ENCODE measurements at places on chromosomes 1 and 21.

GRCh38 chr1:203051841-203052324 is 25.6 kb downstream of the PPFIA4 start:
- no peak for DNase-seq

- DNase-seq = no peak
These were observed 3.7 kb upstream of the FOXO6 start for GRCh38 chr1:41357451-41358101.

DNA sequence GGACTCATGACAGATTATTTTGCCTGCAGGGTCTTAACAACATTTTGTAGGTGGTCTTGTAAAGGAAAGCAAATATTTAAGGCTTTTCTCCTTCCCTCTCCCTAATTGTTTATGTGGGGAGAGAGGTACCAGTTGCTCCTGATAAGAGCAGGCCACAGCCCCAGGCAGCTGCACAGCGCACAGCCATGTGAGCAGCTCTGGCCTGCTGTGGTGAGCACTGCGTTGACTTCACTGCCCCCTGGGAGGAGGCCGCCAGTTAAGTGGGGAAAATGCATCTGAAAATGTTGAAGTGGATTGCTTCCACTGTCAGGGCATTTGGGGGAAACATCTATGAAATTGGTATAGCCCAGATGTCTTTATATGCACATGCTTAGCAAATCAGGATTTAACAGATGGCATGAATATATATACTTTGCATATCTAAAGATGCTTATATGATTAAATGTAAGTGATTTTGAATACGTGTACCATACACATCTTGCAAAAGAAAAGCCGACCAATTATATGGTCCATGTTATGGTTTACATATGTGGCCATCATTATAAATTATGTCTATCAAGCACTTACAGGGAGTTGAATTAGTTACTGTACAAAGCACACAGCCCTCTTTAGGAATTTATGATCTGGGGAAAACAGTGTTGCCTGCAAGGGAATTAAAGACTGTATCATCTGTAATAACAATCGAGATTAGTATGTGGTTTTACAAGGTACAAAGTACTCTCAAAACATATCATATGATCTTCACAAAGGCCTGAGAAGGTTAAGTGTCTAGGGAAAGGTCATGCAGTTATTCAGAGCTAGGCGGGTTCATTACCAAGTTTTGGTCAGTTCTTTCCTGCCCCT is 132.1 kb downstream of the RHOU start:
- no peak for DNase-seq

- DNase-seq = peak; percentile 54
These were observed 95.9 kb downstream of the RASAL2 start for GRCh38 chr1:178189814-178190213.

- DNase-seq = no peak
These were observed 626 bp downstream of the CXADR start for GRCh38 chr21:17513214-17514123.

DNA sequence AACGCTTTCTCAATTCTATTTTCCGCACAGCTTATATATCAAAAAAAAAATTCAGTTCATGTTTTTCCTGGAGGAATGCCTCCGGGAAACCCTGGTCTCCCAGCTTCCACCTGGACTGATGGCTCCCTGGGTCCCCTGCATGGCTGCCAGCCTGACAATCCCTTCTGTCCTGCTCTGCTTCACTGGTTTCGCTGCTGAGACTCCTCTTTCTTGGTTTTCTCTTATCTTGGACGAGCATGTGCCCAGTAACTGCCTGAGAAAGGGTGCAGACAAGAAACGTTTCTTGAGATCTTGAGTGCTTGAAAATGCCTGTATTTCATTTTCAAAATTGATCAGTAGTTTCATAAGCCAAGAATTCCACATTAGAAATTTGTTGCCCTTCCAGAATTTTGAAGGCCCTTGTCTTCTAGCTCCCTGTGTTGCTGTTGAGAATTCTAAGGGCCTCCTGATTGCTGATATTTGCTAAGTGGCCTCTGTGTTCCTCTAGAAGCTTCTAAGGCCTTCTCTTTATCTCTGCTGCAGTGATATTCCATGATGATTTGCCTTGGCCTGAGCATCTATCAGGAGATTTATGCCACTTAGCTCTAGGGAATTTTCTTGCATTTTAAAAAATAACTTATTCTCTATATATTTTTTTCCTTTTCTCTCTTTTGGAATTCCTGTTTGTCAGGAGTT is 44.7 kb downstream of the ETS2 start:
- DNase-seq = no peak

DNA sequence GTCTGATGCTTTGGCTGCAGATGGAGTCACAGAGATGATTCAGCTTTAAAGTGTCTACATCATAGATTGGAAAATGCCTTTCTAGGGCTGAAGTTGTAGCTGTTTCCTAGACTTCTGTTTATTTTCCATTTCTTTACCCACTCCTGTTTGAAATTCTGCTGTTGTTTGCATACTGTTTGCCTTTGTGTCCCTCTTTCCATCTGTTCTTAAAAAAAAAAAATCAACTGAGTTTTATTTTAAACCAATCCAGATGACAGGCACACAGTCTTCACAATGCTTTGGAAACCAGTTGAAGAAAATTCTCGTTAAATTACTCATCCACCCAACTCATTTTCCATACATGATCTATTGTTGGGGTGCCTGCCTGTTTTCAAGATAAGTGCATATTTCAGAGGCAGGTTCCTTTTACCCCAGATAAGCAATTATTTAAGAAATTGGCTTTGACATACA is 245.9 kb downstream of the DISC1 start:
- no peak for DNase-seq

All from suppressor macrophage treated with lipopolysaccharide for 4 hours (primary cell).